Posterior cingulate gyrus (tissue), 11 donors: ENCODE measurements at places on chromosomes 11 and 22.

- no peak for DNase-seq
Measured at GRCh38 chr11:107956543-107956942, 28.3 kb downstream of the RAB39A start.

GRCh38 chr22:19888131-19888746 is 33.6 kb upstream of the GNB1L start:
- no peak for DNase-seq

DNA sequence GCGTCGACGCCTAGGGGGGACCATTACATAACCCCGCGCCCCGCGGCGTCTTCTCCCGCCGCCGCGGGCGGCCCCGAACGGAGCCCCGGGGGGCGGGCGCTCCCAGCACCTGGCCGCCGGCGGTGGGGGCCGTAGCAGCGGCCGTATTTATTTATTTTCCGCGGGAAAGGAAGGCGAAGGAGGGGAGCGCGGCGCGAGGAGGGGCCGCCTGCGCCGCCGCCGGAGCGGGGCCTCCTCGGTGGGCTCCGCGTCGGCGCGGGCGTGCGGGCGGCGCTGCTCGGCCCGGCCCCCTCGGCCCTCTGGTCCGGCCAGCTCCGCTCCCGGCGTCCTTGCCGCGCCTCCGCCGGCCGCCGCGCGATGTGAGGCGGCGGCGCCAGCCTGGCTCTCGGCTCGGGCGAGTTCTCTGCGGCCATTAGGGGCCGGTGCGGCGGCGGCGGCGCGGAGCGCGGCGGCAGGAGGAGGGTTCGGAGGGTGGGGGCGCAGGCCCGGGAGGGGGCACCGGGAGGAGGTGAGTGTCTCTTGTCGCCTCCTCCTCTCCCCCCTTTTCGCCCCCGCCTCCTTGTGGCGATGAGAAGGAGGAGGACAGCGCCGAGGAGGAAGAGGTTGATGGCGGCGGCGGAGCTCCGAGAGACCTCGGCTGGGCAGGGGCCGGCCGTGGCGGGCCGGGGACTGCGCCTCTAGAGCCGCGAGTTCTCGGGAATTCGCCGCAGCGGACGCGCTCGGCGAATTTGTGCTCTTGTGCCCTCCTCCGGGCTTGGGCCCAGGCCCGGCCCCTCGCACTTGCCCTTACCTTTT is at the start of gene EP300:
Gene EP300 (plus strand): TSS at position 570 of the 795 bp plus-strand sequence. CDS start 413 bp downstream, outside the sequence.
- DNase-seq, result peak; percentile 74

GRCh38 chr11:117796872-117797529 is at the start of gene DSCAML1:
Gene DSCAML1 (minus strand): TSS chr11:117797216. CDS start chr11:117797079, 137 bp downstream.
- DNase-seq, result peak; percentile 75

DNA sequence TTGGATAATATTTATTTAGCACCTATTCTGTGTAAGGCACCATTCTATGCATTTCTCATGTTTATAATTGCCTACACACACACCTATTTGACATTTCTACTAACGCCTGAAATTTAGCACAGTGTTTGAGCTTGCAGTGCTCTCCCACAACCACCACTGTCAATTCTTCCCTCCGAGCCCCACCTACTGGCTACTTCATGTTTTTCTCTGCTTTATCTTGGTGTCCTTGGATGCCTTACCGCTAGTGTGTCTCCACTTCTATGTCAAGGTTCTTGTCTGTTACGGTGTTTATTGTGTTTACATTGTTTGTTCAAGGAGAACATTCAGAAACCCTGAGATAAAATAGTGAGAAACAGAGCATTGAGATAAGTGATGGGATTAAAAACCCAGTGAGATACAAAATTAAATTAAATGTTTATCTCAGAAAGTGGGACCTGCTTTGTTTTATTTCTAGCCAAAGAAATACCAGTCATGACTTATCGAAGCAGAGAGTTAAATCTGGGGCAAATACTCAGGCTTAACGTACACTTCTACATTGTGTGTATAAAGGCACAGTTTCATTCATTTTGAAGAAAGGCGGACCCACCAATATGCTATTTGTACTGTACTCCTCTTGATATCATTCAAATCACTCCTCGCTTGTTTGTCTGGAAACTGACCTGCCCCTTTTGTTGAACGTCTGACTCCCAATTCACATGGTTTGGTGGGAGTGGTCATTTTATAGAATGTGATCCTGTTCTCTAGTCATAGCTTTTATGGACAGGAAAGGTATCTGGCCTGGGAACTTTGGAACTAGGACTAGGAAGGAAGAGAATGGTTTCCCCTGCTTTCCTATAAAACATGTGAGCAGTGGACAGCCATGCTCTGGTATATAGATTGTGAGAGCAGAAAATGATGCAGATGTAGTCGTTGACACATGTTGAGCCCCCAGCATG is 39.2 kb upstream of the SLC36A4 start:
- DNase-seq, result peak; percentile 72

DNA sequence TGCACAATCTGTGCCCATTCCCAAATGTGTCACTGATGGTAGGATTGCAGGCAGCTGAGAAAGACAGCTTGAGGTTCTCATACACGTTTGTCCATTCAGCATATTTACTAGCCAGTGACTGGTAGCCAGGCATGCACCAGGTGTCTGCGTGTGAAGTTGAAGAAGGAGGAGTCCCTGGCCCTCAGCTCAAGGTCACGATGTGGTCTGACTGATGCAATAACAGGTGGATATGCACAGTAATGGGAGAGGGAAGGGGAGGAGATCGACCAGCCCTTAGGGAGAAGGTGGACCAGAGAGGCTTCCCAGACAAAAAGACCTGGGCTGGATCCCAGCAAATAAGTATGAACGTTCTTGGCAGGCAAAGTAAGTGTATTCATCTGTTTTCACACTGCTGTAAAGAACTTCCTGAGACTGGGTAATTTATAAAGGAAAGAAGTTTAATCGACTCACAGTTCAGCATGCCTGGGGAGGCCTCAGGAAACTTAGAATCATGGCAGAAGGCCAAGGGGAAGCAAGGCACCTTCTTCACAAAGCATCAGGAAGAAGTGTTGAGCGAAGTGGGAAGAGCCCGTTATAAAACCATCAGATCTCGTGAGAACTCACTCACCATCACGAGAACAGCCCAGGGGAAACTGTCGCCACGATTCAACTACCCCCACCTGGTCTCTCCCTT is 96.0 kb downstream of the MN1 start:
- DNase-seq, result no peak

DNA sequence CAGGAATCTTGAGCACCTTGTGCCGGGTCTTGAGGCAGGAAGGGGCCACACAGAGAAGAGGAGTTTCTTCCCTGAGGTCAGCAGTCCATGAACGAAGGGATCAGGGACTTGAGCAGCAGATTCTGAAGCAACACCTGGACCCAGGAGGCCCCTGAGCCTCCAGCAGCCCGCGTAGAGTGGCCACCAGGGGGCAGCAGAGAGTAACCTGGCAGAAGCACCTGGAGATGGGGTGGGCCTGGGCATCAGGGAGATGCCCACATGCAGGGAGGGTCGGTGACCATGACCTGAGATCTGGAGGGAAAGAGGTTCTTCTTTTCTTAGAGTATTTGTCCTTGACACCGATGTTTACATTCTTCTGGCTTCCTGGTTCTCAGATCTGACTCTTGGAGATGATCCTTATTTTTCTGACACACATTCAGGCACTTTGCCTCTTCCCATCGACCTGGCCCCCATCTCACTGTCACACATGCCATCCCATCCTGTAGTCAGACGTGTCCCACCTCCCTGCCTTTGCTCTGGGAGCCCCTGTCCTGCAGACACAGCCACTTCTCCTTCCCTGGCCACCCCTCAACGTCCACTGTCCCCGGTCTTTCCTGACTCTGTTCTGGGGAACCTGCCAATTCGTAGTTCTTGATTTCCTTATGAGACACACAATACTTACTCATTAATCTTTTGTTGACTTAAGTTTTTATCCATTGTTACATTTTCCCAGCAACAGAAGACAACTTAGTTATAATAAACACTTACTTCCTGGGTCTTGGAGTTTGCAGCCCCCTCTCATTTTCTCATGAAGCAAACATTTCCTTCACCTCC is 66.5 kb downstream of the GGTLC2 start:
- peak; percentile 29 for DNase-seq

DNA sequence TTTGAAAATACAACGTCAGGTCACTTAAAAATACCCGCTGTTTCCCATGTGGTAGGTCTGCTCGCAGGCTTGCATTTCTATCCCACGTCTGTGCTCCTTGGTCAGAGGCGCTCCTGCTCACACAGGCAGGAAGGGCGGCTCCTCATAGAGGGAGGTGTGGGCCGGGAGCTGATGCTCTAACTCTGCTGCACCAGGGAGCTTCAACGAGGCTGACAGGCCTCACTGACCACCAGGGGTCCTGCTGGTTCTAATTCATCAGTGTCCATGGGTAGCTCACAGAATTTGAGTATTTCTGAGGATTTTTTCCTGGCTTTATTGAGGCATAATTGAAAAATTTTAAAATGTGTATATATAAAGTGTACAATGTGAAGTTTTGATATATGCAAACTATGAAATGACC is 68.5 kb downstream of the PIWIL3 start:
- DNase-seq, result no peak

DNA sequence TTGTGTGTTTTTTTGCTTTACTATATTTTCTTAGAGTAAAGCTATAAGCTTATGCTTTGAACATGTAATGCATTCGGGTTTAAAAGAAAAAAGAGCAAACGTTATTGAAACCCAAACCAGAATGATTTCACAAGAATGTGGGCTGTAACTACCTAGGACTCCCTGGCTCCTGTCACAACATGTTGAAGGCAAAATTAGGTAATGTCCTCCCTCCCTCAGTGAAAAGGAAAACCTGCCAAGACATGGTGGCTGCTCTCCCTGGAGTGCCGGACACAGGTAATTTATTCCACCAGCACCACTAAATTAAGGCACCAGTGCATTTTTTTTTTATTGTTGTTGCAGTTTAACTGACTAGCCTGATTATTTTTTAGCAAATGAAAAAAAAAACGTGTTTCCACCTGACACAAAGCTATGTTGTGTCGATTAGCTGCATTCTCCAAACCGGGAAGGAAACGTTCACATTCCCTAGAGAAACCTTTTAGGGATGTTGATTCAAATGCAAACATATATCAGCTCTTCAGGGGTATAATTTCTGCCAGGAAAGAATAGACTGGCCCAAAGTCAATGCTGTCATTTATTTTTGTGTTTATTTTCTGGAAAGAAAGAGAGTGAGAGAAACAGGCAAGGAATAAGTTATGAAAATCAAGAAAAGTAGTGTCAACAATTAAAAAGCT is 134.6 kb downstream of the CCDC34 start:
- no peak for DNase-seq

DNA sequence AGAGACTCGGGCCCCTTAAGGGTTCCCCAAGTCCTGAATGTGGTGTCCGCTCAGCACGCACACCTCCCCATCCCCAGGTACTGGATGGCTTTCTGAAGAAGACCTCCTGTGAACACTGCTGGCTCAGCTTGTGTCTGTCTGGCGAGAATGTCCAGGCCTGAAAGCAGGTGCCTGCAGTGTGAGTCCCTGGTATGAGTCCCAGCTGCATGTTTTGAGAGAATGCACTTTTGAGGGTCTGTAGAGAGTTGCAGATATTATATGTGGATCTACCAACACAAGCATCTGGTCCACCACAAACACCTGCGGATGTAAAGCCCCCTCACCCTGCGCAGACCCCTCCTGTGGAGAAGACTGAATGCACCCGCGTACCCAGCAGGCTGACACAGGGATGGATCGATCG is 1308.9 kb downstream of the TBC1D22A start:
- DNase-seq, result no peak

DNA sequence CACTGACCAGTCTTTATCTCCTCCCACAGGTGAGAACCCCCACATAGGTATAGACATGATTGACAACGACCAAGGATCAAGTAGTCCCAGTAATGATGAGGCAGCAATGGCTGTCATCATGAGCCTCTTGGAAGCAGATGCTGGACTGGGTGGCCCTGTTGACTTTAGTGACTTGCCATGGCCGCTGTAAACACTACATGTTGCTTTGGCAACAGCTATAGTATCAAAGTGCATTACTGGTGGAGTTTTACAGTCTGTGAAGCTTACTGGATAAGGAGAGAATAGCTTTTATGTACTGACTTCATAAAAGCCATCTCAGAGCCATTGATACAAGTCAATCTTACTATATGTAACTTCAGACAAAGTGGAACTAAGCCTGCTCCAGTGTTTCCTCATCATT is 76.5 kb downstream of the BTBD10 start:
- DNase-seq, result no peak

DNA sequence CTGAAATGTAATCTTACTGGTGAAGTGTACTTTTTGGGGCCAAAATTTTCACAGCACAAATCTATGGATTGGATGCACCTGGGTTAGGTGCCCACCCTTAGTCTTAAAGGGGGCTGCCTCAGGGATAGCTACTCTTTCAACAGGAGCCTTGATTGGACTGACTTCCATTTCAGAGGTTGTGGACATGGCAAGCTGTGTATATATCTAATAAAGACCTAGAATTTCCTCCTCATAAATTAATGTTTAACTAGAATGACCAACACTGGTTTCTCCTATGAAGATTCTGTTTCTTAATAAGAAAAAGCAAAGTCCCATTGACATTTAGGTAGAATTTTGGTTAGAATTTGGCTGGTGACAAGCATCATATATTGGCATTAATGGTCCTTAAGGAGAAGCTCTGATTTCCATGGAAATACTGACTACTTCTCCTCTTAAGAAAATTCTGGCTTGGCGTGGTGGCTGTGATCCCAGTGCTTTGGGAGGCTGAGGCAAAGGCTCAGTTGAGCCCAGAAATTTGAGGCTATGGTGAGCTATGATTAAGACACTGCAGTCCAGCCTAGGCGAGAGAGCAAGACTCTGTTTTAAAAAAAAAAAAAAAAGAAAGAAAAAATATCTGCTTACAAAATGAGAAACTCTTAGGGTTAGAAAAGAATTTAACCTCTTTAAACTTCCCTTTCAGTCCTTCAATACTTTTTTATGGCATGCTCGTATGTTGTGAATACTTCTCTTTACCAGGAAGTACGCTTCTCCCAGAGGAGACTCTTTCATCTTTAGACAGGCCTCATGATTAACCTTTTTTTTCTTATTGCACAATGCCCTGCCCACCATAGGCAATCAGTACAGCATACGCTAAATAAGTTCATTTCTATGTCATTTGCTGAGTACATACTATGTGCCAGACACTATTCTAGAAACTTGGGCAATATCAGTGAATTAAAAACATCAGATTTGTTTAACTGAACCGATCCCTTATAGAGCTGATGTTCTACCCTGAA is 77.2 kb downstream of the PRR5L start:
- no peak for DNase-seq

GRCh38 chr22:43996170-43996980 is 27.7 kb upstream of the PARVB start:
- DNase-seq, result peak; percentile 90

GRCh38 chr22:49420651-49421050 is 407.0 kb downstream of the BRD1 start:
- no peak for DNase-seq

DNA sequence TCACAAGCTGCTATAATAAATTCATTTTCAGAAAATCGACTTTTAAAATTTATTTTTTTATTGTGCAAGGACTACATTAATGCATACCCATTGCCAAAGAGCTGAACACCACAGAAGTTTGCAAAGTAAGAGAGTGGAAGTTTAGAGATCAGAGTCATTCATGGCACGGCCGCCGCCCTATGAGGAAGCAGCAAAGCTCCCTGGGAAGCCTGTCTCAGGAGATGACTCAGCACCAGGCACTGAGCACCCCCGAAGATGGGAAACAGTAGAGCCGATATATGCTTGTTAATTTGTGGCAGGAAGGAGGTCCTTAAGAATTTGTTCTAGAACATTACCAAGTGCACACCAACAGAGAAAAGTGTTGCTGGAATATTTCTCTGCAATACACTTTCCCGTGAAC is 693.7 kb downstream of the OPCML start:
- DNase-seq, result peak; percentile 79

GRCh38 chr11:132855516-132855915 is 676.8 kb downstream of the OPCML start:
- DNase-seq, result no peak
